ENCODE measurements at places on chromosomes 12 and 14.
A peak's percentile ranks its signal among the peaks of the same experiment; 100 is the strongest.

GRCh38 chr12:108972358-108972757 is 48.5 kb downstream of the SVOP start:
- no peak for DNase-seq

GRCh38 chr14:79730953-79731352 is 480.4 kb downstream of the DIO2 start:
- DNase-seq = no peak

GRCh38 chr12:100868487-100868886 is 73.9 kb downstream of the ANO4 start:
- peak; percentile 73 for DNase-seq

DNA sequence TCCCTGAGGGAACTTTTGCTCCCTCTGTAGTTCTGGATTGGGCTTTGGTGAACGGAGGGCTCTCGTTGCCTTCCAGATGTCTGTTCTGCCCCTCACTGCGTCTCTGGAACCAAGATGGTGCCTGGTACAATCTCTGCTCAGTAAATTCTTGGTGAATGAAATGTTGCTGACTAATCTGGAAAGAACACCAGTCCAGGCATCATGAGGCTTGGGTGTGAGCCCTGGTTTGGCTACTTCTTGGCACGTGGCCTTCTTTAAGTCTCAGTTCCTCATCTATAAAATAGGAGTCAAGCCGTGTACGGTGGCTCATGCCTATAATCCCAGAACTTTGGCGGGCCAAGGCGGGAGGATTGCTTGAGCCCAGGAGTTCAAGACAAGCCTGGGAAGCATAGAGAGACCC is 4.3 kb downstream of the HHIPL1 start:
- DNase-seq = no peak

GRCh38 chr14:91935586-91935985 is 11.9 kb downstream of the FBLN5 start:
- DNase-seq = no peak

- DNase-seq = no peak
These were observed 11.1 kb downstream of the BAG5 start for GRCh38 chr14:103551338-103551762.

GRCh38 chr12:119259484-119259883 is 75.0 kb upstream of the CCDC60 start:
- no peak for DNase-seq

DNA sequence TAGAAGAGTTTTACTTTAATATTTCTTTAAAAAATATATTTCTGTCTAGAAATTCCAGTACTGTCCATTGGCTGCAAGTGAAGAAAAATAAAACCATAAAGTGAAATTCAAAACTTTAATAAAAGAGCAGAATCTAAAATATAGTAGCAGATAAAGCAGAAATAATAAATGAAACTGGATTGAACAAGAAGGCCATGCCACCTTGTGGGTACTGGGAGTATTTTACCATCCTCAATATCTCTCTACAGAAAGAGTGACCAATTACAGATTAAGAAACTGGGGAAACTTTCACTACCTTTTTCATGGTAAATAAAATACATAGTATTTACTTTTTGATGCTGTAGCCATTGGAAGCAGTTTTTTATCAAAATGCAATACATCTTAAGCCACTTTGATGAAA is 220.5 kb downstream of the BCAT1 start:
- peak; percentile 23 for DNase-seq

GRCh38 chr12:118302053-118302452 is 70.7 kb downstream of the TAOK3 start:
- peak; percentile 21 for DNase-seq

DNA sequence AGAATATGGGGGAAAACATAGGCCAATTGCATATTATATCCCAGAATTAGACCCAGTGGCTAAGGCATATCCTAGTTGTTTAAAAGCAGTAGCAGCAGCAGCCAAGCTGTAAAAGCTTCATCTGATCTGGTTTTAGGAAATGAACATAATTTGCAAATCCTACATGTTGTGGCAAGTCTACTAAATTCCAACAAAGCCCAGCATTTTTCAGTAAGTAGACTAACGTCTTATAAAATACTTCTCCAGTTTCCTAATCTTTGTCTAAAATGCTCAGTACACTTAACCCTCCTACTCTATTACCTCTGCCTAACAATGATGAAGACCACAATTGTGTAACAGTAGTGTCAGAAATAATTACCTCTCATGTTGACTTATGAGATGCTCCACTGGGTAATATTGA is 70.9 kb upstream of the RERGL start:
- peak; percentile 32 for DNase-seq

GRCh38 chr12:75315518-75315917 is 14.6 kb downstream of the CAPS2 start:
- DNase-seq = no peak

GRCh38 chr12:23657598-23657997 is 291.9 kb downstream of the SOX5 start:
- DNase-seq = no peak

DNA sequence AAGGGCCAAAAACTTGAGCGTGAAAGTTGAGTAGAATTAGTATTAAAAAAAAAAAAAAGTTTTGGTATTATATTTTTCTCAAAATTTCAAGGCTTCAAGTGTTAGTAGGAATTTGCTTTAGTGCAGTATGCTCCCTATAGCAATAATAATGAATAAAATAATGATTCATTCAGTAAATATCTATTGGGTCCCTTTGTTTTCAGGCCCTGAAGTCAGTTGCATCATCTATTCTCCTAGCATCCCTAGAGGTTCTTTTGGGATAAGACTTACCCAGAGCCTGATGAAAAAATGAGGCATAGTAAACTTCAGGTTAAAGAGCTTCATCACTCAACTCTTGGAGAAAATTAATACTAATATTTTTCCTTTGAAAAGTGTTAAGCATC is 1.1 kb downstream of the KMT5A start:
- DNase-seq = peak; percentile 72

DNA sequence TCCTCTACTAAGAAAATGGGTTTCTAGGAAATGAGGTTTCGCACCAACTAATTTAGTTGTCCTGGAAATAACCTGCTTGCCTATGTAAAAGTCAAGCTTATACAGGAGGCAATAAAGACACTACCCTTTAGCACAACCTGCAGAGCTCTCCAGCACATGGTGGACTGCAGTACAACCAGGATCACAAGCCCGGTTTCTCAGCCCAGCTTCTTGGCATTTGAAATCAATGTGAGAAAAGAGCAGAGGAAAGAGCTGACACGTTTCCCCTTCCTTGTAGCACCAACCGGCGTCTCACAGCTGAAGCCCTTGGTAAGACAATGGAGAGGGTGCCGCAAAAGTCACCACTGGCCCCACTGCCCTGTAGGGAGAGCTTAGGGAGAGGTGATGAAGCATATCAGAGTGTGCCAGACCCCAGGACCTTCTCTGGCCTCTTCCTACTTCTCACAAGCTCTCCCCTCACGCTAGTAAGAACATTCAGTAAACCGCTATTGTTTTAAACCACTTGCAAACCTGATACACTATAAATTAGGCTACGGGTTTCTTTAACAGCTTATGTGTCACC is 8.6 kb downstream of the SPTLC2 start:
- no peak for DNase-seq

GRCh38 chr12:51721282-51721940 is 127.1 kb downstream of the FIGNL2 start:
- no peak for DNase-seq

GRCh38 chr12:2101359-2101758 is 48.6 kb downstream of the CACNA1C start:
- no peak for DNase-seq
